ENCODE measurements at places on chromosomes 13 and 19.

GRCh38 chr13:89923736-89924135 is 1423.8 kb upstream of the MIR17HG start:
- no peak for DNase-seq

- DNase-seq: no peak
Observed at GRCh38 chr13:30584051-30584731, 33.5 kb upstream of the USPL1 start.

DNA sequence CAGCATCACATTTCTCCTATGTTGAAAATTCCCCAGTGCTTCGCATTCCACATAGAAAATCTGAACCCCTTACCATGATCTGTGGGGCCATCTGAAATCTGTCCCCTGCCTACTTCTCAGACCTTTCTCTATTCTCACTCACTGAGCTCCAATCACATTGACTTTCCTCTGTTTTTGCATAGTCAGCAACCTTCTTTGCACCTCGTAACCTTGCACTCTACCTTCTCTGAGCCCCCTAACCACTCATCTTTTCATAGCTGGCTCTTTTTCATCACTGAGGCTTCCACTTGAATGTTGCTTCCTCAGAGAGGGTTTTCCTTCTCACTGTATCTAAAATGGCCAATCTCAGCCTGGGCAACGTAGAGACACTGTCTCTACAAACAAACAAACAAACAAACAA is 286.3 kb downstream of the GPC5 start:
- no peak for DNase-seq

- DNase-seq: no peak
Observed at GRCh38 chr13:88068975-88069374, 397.8 kb downstream of the SLITRK5 start.

- no peak for DNase-seq
Observed at GRCh38 chr19:50794876-50795663, 4.9 kb downstream of the ACP4 start.

GRCh38 chr19:19535311-19536191 is 2.5 kb upstream of the CILP2 start:
- DNase-seq: no peak

DNA sequence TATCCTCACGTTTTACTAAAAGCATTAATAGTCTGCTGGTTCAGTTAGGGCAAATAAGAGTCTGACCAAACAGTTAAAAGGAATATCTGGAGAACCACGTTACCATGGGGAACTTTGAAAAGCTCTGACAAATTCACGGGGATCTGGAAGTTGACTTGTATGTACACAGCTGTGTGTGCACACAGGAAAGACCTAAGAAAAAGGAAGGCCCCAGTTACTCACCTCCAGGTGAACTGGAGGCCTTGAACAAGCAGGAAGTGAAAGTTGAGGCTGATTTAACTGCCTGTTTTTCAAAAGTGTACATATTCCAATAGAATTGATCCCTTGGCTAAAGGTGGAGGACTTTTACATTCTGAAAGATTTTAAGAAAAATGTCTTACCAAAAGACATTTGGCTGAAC is 1891.6 kb upstream of the PCDH20 start:
- no peak for DNase-seq

GRCh38 chr13:98280176-98280510 is 103.1 kb upstream of the RNF113B start:
- no peak for DNase-seq

GRCh38 chr19:16778796-16779411 is 50.3 kb upstream of the SIN3B start:
- peak; percentile 24 for DNase-seq

DNA sequence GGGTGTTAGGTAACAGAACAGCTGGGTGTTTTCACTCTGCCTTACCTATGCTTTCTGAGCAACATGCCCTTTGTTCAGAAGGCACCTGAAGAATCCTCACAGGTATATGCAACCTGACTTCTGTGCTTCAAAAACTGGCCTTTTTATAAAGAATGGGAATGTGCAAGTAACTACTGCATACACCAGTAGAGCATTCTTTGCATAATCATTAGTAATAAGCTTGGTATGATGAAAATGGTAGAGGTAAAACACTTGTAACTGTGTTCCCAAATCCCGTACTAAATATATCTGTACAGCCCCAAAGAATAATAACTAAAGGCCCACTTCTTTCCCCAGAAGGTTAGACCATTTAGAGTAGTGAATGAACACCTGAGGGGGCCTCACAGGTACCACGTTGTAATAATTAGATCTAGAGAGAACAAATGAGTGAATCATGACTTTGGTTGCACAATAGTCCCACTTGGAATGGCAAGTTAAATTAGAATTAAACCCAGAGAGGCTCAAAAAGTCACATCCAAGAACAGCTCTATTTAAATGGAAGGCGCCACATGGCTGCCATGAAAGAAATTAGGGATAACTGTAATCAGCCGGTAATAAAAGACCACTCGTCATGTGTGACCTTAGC is 413.9 kb downstream of the KLF12 start:
- DNase-seq: no peak

DNA sequence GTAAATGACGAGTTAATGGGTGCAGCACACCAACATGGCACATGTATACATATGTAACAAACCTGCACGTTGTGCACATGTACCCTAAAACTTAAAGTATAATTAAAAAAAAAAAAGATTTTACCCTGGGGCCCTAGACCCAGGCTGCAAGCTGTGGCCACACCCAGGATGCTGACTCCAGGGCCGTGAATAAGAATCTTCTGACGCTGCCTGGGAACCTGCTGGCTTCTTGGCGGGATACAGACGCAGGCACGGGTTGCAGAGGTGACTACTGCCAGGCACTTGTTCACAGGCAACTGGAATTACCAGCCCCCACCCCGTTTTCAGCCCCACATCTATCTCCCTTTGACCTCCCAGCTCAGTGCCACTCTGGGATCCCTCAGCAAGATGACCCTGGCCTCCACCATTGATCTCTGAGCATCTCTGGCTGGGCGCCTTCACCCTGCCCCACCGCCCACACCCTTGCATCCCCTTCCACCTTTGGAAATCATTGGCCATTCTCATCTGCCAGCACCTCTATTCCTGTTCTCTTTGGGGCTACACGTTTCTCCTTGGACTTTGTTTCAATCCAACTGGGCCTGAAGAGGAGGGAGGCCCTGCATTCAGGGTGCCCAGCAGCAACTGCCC is 21.1 kb upstream of the CFAP97D2 start:
- DNase-seq: no peak

DNA sequence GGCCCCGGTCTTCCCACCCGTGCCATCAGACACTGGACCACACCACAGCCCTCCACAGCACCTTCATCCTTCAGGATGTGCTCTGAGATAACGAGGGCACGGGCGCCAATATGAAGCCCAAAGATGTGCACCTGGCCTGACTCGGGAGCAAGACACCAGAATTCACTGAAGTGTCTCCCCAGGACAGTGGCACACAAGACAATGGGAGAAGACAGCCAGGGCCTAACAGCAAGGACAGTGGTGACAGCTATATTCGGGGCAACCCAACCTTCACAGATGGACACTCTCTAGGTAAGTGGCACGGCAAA is 7.2 kb downstream of the DDX39A start:
- no peak for DNase-seq

GRCh38 chr19:3068071-3068470 is 5.8 kb upstream of the TLE5 start:
- no peak for DNase-seq

GRCh38 chr13:46866150-46866549 is 30.7 kb downstream of the HTR2A start:
- no peak for DNase-seq

DNA sequence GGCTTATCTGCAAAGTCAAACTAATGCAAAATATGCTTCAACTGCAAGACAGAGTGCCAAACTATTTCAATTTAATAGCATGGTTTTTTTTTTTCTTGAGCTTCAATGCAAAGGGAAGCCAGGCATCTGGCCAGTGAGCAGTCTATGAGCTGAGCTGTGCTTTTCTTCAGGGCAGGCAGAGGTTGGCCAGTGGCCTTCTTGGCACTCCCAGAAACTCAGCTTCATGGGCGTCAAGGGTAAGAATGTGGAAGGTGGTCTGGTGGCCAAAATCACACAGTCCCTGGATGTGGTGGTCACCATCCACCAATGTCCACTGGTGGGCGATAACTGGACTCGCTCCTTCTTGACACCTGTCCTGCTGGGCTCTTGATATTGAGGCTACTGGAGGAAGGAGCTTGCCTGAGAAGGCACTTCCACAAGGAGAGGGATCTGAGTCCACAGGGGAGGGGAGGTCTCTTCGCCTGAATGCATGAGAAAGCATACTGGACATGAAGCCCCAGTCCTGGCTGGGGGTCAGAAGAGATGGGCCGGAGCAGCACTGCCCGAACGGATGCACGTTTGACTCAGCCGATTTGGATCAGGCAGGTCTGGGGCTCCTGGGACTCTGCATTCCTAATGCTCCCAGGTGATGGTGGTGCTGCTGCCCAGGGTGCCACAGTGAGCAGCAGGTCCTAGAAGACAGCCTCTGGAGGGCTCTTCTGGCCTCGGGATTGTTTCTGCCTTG is 17.1 kb downstream of the COL4A2 start:
- DNase-seq: no peak

GRCh38 chr19:57466489-57466888 is 9.5 kb upstream of the VN1R1 start:
- DNase-seq: no peak

GRCh38 chr13:59774491-59774971 is 389.2 kb downstream of the DIAPH3 start:
- DNase-seq: no peak

DNA sequence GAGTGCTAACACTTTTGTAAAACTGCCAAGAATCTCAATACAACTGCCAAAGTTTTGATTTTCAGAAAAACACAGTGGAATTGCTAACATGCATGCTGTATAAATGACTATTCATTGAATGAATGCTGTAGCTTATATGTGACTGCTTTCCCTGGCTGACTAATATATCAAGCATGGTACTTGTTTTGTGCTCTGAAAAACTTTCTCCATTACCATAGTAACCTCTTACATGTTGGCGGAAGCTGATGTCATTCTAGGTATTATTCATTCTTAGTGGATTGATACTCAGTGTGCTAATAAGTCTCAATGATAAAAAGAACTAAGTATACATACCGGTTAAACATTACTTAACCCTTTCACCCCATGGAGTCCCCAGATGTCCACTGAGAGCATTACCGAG is 166.1 kb upstream of the MYO16 start:
- no peak for DNase-seq

- no peak for DNase-seq
Observed at GRCh38 chr13:35694549-35695447, 218.3 kb upstream of the MAB21L1 start.

- DNase-seq: no peak
Observed at GRCh38 chr13:109821103-109821502, 34.7 kb upstream of the IRS2 start.

- DNase-seq: no peak
Observed at GRCh38 chr13:44293908-44294735, 79.5 kb upstream of the SERP2 start.

- no peak for DNase-seq
Observed at GRCh38 chr13:62887046-62887445, 1471.4 kb upstream of the PCDH20 start.

DNA sequence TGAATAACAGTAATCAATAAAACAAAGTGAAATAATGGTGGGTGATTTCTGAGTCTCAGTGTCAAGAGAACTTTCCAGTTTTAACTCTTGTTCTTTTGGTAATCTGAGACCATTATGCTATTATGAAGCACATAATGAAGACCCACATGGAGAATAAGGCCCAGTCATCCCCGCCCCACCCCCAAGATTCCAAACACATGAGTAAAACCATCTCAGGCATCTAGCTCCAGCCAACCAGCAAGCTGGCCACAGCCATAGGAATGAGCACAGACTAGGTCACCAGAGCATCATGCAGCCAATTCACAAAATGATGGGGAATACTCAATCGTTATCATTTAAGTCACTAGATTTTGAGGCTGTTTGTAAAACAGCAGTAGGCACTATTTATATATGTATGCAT is 1769.0 kb upstream of the PCDH20 start:
- no peak for DNase-seq

DNA sequence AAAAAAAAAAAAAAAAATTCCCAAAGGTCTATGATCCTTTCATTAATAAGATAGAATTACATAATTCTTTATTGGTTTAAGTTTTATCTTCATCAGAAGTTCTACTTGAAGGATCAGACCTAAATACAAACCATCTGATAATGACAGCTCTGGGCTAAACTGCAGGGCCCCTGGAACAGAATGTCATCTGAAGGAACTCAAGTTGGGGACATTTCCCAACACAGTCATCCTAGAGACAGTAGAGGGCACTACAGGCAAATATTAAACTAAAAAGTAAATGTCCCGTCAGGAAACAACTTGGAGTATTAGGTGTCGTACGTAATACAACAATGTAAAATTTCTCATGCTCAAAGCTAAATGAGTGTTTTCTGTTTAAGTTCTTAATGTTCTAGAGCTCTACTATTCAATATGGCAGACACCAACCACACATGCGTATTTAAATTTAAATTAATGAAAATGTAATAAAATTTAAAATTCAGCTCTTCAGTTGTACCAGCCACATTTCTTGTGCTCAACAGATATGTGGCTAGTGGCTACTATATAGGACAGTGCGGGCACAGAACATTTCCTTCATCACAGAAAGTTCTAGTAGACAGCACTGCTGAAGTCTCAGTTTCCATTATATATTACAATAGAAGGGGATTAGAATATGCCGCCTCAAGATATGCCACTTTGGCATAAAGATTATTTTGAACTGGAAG is 21.8 kb upstream of the NAXD start:
- no peak for DNase-seq

DNA sequence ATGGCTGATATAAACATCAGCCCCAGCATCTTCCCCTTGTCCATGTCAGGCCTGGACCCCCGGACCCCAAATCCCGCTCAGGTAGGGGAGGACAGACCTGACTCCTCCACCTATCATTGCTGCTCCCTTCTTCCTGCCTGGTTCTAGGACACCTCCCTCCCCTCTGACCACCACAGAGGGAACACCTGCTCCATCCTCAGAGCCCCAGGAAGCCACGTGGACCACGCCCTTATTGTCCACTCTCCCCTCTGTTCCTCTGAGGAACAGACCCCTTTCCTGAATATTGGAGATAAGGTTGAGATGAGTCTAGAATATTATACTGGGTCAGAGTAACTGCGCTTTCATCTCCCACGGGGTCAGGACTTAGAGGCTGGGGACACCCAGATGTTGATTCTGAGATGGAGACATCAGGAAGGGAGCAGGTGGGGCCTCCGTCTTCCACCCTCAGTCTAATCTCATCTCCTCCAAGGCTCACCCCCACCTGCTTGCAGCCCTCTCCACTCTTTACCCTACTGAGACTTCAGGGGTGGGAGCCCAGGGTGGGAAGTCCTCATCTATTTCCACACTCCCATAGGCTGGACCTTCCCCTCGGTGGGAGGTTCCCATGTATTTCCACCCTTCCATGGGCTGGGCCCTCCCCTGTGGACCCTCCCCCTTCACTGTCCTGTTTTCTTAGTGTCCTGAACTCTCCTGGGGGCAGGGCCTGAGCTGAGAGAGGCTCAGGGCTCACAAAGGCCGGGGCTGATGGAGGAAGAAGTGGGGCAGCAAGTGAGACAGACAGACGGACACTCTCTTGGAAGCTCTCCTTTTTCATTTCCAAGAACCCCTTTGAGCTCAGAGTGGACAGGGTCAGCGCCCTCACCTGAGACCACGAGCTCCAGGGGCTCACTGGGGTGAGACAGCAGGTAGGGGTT is 2.7 kb downstream of the LILRA4 start:
- DNase-seq: no peak

All from activated T-cell treated with anti-CD3 and anti-CD28 coated beads for 24 hours (primary cell).